ENCODE measurements at places on chromosomes 11 and 22.

DNA sequence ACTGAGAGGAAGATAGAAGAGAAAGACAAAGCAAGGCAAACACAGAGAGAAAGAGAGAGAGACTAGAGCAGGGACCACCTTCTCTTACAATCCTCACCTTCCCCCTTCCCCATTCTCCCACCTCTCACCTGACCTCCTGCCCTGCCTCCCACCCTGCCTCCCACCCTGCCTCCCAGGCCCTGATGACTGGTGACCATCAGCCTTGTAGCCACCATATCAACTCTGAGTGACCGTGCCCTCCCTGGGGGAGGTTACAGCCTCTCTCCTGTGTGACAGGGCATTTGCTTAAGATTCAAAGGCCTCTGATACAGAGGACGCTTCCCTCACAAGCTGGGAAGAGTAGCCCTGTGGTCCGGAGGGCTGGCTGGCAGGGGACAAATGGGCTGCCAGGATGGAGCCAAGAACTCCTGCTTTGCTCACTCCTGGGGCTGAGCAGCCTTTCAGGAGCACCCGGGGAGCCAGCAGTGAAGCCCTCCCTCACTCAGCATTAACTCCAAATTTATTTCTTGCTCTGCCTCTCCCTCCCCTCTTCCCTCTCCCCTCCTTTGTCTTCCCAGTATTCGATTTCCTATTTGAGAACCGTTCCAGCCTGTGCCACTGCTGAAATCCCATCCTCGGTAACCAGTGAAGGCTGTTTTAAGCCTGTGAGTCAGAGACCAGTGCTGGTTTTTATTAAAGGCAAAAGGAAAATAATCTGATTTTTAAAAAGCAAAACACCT lies 125.2 kb upstream of the SYT13 start:
- DNase-seq, result peak; percentile 35

- DNase-seq, result peak; percentile 27
These were observed 28.6 kb upstream of the PPARA start for GRCh38 chr22:46121523-46122287.

- DNase-seq, result no peak
These were observed 25.6 kb downstream of the NARS2 start for GRCh38 chr11:78548911-78549590.

DNA sequence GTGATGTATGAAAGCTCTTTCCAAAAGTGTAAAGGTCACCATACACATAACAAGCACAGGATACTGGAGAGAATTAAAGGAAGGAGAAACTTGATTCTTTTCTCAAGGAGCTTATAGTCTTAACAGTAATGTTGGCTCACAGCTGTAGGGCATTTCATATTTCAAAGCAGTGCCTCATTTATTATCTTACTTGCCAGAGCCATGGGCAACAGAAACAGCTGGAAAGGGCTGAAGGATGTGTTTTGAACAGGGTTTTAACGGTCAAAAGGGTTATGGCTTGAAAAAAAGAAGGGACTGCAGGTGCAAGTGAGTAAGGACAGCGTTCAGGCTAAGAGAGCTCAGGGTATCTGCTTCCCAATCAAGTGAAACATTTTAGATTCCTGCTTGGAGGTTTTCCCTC lies 2.7 kb upstream of the GRAMD1B start:
- DNase-seq, result no peak

GRCh38 chr11:125585487-125585886 lies 7.2 kb upstream of the STT3A start:
- DNase-seq, result no peak

DNA sequence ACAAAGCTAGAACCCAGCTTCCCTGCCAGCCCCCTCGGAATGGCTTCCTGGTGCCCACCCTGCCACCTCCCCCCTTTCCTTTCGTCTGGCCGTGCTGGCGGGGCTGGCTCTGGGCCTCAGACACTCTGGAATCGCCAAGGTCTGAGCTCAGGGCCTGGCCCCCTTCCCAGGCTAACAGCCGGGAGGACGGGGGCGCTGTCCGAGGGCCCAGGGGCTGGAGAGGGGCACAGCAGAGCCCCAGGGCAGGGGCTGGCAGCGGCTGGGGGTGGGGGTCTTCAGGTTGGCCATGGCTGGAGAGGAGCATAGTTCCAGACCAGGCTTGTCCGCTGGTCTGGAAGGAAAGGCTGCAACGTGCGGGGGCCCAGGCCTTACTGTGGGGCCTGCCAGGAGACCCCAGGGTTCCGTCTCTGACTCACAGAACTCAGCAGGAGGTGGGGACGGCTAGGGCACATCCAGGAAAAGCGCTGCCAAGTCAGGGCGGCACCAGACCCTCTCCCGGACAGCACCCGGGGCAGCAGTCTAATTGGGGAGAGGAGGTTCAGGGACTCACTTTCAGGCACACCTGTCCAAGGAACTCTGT lies 861 bp upstream of the LTBP3 start:
- DNase-seq, result no peak
